ENCODE measurements at places on chromosomes 7 and 10. TPM values are rescaled to one million over a fixed set of nuclear protein-coding genes. Genes with fewer than 3 reads are reported as not detected.

GRCh38 chr10:70589762-70590654 is 12.5 kb downstream of the PRF1 start:
- no peak for DNase-seq
- H3K4me3 ChIP-seq = no peak overlapping the region
- no peaks in the 10 kb centered on the region for H3K36me3 ChIP-seq

CALHM2 gene
- 2.7 TPM for total RNA-seq

- H3K27ac ChIP-seq = no peak overlapping the region
- H3K36me3 ChIP-seq = no peaks in the 10 kb centered on the region
- no peak for DNase-seq
- H3K27me3 ChIP-seq = no peaks in the 10 kb centered on the region
These were observed 34.2 kb downstream of the TCERG1L start for GRCh38 chr10:131277278-131277677.

DNA sequence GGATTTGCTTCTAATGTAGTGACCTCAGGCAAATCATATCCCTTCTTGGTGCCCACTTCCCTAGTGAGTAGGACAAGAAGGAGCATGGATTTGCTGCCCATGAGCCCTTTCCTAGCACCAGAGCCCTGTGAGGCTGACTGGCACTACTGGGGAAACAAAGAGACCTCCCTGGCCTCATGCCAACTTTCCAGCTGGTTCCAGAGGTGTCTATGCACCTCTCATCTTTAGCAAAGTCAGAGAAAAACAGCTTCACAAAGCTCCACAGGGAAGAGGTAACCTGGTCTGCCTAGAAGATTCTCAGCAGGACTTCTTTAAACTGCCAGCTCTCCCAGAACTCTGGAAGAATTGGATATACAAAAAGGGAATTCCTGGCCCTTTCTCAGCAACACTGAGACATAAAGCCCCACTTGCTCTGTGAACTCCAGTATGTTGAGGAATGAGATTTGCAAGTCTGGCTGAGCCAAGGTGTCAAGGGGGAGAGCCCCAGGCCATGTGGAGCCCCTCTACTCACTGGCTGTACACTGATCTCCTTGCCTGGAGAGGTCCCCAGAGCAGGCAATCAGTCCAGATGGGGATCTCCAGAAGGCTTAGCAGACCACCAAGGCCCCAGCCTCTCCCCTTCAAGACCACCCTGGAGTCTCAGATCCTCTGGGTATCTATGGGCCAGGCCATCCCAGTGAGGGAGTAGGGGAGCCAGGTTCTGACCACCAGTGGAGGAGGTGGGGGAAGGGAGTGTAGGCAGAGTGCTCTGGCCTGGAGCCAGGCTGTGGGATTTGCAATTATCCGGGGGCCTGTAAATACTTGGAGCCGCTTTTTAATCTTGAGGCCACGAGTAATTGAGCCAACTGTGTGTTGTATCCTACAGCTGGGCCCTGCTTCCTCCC is 24.4 kb upstream of the RBM20 start:
- no peak overlapping the region for H3K4me3 ChIP-seq
- DNase-seq = no peak
- H3K27ac ChIP-seq = no peak overlapping the region
- no peaks in the 10 kb centered on the region for H3K4me1 ChIP-seq
- no peaks in the 10 kb centered on the region for H3K27me3 ChIP-seq
- H3K36me3 ChIP-seq = no peaks in the 10 kb centered on the region

GRCh38 chr10:60817398-60817805 is 39.1 kb downstream of the CDK1 start:
- H3K4me3 ChIP-seq = no peak overlapping the region
- peaks cover 4% of the 10 kb centered on the region for H3K4me1 ChIP-seq
- no peak overlapping the region for H3K27ac ChIP-seq
- no peaks in the 10 kb centered on the region for H3K27me3 ChIP-seq
- DNase-seq = no peak
- no peaks in the 10 kb centered on the region for H3K36me3 ChIP-seq

TMEM130 gene
- total RNA-seq = 1.5 TPM

GRCh38 chr7:117067340-117067739 is 114.0 kb downstream of the ST7 start:
- DNase-seq = no peak
- H3K27me3 ChIP-seq = no peaks in the 10 kb centered on the region
- no peak overlapping the region for H3K4me3 ChIP-seq
- H3K27ac ChIP-seq = no peak overlapping the region
- peaks cover 10% of the 10 kb centered on the region for H3K4me1 ChIP-seq

DNA sequence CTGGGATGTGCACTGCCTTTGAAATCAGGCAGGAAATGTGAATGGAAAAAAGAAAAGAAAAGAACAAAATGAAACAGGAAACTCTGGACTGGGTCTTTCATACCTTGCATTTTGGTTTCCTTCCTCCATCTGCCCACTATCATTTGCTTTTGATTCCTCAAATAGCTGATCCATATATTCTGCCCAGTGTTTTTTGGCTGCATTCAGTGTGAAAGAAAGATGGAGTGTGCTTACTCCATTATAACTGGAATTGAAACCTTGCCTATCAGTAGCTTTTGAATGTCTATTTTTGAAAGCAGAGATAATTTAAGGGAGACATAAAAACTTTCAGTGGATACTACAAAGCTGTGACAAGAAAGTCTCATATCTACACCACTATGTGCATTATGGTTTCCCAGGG is 64.1 kb upstream of the ASAH2 start:
- H3K4me1 ChIP-seq = no peaks in the 10 kb centered on the region
- no peak for DNase-seq
- no peak overlapping the region for H3K27ac ChIP-seq

- DNase-seq = no peak
- H3K36me3 ChIP-seq = no peaks in the 10 kb centered on the region
- H3K4me1 ChIP-seq = peaks cover 25% of the 10 kb centered on the region
- no peak overlapping the region for H3K27ac ChIP-seq
- no peak overlapping the region for H3K4me3 ChIP-seq
These were observed 53.8 kb downstream of the COL13A1 start for GRCh38 chr10:69855346-69856111.

GRCh38 chr10:98687685-98688084 is 240.9 kb upstream of the HPS1 start:
- H3K36me3 ChIP-seq = peaks cover 4% of the 10 kb centered on the region
- H3K4me1 ChIP-seq = no peaks in the 10 kb centered on the region
- DNase-seq = no peak

DNA sequence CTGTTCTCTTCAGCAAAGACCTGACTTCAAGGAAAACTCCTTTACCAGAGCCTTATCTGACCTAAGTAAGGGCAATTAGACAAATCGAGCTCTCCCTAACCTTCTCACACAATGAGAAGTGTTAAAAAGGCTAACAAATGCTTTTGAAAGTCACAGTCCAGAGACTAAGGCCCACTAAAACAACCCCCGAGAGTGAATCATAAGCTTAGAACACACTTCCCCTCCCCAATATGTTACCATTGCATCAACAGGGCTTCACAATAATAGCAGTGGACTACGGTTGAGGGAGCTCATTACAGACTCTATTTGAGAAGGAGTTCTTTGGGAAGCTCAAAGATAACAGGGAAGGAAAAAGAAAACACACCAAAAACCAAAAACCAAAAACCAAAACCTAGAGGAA is 28.6 kb upstream of the ZEB1 start:
- no peak for DNase-seq
- no peaks in the 10 kb centered on the region for H3K27me3 ChIP-seq
- H3K27ac ChIP-seq = no peak overlapping the region
- no peaks in the 10 kb centered on the region for H3K4me1 ChIP-seq
- H3K4me3 ChIP-seq = no peak overlapping the region
